Amygdala (tissue), 56 donors: ENCODE measurements at places on chromosomes 1 and 21.

GRCh38 chr1:194919146-194919545 is 1689.1 kb downstream of the KCNT2 start:
- DNase-seq, result no peak

- DNase-seq, result no peak
These were observed 109.9 kb downstream of the GALNT2 start for GRCh38 chr1:230176871-230177411.

DNA sequence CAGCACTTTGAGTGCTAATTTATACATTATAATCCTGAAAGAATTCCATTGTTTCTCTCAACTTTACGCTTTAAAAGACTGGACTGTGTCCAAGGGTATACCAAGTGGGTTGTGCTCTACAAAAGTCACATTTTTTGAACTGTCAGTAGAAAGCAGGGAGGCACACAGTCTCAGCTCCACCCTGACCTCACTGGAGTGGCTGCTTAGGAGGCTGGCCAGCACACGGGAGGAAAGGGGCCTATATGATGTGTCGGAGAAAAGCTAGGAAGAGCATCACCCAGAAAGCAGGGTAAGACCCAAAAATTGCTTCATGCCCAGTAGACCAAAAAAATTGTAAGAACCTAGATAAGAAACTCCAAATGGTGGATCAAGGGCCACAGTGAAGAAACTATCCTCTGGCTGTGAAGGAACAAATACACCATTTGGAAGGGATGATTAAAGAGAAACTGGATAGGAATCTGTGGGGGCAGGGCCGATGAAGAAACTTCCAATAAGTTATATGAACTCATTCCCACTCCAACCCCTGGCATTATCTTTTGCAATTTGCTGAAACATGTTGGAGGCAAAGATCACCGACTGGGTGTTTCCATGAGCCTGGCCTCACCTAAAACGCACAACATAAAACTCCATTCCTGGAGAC is 1.9 kb downstream of the S100A10 start:
- no peak for DNase-seq

DNA sequence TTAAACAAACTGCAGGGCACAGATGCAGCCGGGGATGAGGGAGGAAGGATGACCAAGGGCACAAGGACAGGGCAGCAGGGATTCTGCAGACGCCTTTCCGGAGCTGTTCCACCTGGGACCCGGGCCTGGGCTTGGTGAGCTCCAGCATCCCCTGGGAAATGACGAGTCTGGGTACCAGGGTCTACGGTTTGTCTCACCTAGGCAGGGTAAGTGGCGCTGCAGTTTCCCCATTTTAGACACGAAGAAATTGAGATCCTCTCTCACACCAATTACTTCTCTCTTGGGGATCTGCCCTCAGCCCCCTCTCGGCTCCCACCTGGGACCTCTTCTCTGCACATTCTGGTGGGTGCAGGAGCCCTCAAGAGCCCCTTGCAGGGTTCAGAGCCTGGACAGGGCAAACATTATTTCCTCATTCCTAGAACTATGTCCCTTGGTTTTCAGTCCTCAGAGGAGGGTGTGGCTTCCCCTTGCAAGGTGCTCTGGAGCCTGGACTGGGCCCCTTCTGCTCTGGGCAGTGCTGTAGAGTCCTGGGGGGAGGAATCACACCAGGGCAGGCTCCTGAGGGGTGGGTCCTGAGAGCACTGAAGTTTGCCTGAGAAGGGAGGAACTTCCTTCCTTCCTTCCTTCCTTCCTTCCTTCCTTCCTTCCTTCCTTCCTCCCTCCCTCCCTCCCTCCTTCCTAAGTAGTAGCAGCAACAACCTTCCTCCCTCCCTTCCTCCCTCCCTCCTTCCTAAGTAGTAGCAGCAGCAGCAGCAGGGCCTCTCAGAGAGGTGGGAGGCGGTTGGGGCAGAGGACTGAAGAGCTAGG is 16.0 kb downstream of the RAP1GAP start:
- DNase-seq, result no peak

GRCh38 chr1:181257117-181257516 is 168.6 kb downstream of the IER5 start:
- DNase-seq, result no peak

- no peak for DNase-seq
These were observed 90.7 kb downstream of the TENT5C start for GRCh38 chr1:117696561-117696960.

DNA sequence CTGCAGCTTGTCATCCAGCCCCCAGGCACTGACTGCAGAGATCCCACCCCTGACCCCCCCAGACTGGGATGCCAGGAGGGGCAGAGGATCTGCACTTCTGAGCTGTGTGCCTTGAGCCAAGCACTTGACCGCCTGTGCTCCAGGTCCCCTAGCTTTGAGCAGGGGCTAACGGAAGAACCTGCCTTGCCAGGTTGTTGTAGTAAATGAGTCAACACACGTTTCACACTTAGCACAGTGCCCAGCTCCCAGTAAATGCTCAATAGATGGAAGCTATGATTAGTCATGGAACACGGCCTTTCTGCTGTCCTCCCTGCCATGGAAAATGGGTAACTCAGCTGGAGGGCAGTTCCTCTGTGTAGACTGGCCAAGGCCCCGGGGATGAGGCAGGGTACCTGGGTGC is 24.1 kb downstream of the IFFO2 start:
- no peak for DNase-seq

DNA sequence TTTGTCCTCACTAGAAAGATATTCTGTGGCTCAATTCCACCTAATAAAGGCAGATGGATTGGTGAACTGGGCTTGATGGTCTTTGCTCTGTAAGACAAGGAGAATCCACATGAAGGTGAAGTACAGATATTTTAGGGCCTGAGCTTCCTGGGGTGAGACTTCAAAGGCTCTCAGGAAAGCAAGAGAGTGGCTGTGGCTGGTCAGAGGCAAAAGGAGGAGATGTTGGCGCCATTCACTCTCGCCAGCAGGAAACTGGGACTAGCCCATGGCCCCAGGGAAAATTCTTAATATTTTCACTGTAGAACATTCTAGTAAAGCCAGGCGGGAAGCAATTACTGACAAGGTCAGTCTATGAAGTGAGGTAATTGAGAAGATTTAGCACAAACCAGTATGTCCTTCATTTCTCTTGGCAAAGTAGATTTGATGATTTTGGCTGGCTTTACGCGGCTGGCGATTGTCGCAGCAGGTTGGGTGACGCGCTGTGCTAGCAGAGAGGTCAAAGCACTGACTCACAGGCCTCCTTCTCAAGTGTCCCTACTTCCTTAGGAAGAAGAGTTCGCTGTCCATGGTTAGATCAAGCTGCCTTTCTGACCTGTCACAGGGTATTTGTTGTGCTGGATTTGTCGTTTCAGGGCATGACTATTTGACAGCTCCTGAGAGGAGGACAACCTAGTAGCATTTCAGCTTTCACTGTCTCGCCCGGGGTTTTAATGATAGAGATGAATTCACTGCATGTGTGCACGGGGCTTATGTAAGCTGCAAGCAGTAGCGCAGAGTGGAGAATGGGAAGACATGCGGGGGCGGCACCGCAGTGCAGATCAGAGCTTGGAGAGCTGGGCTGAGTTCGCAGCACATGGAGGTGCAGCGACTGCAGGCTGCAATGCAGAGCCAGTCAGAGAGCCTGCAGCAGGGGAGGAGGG is 32.7 kb downstream of the XCL1 start:
- no peak for DNase-seq

DNA sequence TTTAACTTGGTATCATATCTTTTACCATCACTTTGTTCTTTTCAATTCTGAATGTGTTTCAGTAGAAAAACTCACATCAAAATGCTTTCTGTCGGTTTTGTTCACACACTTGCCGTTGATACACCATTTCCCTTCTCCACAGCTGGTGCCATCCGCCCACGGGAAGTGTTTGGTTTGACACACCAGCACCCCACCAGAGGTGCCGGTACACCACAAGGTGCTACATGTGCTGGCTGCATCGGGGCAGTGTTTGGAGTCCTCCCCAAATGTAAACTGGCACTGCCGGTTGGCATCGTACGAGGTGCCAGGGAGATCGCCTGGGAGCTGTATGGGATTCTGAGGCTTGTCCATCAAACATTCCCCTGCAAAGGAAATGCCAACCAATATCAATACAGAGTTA is 5.0 kb downstream of the ADAMTS1 start:
- DNase-seq, result no peak

DNA sequence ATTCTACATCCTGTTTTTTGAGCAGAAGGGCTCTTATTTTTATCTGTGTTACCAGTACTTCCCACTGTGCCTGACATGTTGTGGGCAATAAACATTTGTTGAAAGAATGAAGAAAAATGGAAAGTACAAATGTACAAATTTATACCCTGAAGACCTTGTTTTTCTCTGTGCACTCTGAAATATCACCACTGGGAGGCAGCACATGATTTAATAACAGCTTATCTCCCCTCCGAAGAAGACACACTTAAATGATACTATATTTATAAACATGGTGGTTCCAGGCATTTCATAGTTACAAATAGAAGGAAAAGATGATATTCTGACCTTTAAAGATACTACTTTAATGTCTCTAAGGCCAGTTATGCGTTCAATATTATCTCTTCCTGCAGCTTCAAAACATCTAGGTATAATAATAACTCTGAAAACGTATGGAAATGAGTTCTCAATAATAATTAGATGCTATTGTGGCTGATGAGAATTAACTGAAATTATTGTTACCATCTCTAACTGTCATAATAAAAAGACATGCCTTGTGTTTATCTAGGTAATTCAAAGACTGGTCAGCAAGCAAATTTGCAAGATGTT is 12.8 kb downstream of the DYNLT5 start:
- peak; percentile 2 for DNase-seq

DNA sequence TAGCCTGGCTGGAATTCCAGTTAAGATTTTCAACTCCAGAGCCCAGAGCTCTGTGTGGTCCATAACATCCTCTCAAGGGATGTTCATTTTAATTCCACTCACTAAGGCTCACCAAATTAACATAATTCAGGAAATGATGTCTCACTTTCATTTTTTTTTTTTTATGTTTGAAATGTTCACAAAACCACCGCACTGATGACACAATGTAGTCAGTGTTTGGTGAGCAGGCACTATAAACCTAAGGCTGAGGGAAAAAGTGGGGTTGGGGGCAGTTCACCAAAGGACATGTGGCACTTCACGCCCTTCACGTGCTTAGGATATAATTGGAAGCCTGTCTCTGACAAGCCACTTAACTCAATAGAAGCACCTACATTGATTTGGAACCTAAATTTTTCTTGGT is 177.3 kb upstream of the CAMK1G start:
- DNase-seq, result no peak

- no peak for DNase-seq
These were observed 188.7 kb downstream of the GIPC2 start for GRCh38 chr1:78234496-78234895.

GRCh38 chr1:12438349-12438924 is 179.6 kb downstream of the DHRS3 start:
- DNase-seq, result no peak

- DNase-seq, result no peak
These were observed 346.7 kb downstream of the NUF2 start for GRCh38 chr1:163668472-163668871.

DNA sequence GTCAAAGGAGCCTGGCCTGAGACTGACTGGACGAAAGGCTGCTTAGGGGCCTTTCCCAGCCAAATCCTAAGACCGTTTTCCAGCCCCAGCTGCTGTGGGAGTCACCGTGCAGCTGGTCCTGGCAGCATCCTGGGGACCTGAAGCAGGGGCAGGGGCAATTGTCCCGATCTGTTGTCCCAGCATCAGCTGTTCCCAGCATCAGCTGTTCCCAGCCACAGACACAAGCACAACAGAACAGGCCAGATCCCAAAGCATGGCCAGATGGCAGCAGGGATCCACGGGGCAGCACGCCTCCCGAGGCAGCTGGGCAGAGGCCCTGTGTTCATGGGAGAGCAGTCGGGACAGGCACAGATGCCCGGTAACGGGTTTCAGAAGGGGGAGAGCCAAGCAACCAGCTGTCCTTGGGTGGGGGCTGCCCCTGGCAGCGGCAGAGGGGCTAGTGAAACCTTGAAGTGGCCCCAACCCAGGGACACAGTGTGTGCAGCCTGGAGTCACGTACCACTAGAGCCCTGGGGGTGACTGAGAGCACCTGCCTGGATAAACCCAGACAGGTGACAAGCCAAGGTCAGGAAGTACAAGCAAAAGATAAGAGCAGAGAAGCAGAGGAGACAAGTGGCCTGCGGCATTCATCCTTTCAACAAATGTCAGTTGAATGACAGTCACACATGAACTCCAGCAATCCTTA is 13.3 kb downstream of the CELA2B start:
- no peak for DNase-seq

DNA sequence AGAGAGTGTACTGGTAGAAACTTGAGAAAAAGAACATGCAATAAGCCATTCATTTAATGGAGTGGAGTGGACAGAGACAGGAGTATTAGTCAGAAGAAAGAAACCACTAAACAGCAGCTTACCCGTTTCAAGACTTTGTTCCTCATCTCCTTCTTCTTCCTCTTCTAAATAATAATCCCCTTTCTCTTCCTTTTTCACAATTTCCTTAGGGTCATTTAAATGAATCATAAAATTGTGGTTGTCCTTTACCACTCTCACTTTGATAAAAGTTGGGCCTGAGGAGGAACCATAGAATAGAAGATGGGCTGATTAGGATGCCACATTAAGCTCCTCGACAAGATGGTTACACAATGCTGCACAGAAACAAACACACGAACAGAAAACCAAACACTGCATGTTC is 109.6 kb downstream of the WDR3 start:
- no peak for DNase-seq

- DNase-seq, result no peak
These were observed 227.1 kb downstream of the LRRC7 start for GRCh38 chr1:69794831-69795230.

DNA sequence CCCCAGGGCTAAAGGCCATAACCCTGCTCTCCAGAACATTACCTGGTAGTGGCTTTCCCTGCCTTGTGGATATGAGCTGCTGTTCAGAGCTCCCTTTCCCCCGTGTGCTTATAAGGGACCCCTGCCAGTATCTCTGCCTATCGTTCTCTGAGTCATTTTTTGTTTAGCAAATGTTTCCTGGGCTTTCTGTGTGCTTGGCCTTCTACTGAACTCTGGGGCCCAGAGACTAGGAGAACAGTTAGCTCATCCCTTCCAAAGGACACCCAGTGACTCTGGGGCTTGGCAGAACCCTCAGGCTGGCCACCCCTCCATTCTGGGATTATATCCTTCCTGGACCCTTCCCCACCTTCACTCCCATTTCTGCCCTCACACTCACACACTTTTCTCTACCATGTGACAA is 80.8 kb upstream of the POU3F1 start:
- no peak for DNase-seq

- DNase-seq, result no peak
These were observed 1765.9 kb downstream of the PLA2G4A start for GRCh38 chr1:188594542-188595235.

GRCh38 chr1:31062867-31063380 is 2.6 kb downstream of the PUM1 start:
- no peak for DNase-seq

GRCh38 chr1:167794043-167794442 is 72.3 kb downstream of the MPZL1 start:
- DNase-seq, result no peak
